SJCRH30 (cell line): ENCODE measurements at places on chromosomes 13 and 19. TPM values are rescaled to one million over a fixed set of nuclear protein-coding genes. Genes with fewer than 3 reads are reported as not detected.

The KCNN1 gene
- not detected in 2 replicates for total RNA-seq

The ZNF541 gene
- total RNA-seq: not detected in 2 replicates

- no peak for DNase-seq
Observed at GRCh38 chr13:98731925-98732324, 20.5 kb downstream of the SLC15A1 start.

DNA sequence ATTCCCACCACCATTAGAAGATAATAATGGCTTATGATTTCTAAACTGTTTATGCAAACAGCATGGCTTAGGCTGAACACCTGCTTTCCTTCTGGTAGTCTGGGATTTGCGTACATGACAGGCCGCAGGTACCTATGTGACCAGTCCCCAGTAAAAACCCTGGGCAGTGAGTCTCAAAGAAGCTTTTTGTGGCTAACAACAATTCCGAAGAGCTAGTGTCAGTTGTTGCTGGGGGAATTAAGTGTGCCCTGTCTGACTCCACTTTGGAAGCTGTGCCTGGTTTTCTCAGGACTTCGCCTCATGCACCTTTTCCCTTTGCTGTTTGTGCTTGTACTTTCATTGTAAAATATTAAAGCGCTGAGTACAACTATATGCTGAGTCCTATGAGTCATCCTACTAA lies 250.2 kb upstream of the MIR17HG start:
- no peak for DNase-seq

DNA sequence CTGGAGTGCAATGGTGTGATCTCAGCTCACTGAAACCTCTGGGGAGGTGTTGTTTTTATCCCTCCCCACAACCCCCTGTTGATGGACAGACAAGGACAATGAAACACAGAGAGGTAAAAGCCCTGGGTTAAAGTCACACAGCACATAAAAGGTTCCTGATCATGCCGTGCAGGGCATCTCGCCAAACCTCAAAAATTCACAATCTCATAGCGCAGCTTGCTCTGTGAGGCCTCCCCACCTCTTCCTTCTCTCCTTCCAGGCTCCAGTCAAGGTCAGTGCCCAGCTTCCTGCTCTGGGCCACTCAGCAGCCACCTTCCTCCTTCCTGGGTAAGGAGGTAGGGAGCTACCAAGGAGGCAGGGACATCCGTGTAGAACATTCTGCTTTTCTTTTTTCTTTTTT lies 2.3 kb downstream of the FUT2 start:
- DNase-seq: peak; percentile 50

- peak; percentile 25 for DNase-seq
Observed at GRCh38 chr13:23741879-23742510, 147.2 kb downstream of the MIPEP start.

DNA sequence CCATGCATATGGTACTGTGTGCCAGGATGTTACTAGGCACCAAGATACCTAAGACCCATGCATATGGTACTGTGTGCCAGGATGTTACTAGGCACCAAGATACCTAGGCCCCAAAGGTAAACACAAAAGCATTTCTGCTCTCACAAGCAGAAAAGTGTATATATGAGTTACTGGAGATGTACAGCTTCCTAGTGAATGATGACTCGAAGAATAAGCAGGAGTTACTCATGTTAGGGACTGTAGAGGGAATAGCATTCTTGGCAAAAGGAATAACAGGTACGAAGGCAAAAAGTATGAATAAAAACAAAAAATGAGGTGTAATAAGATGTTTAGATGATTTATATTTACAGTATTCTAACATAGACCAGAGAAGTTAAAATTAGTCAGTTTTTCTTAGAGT lies 383.7 kb downstream of the DIAPH3 start:
- DNase-seq: no peak

DNA sequence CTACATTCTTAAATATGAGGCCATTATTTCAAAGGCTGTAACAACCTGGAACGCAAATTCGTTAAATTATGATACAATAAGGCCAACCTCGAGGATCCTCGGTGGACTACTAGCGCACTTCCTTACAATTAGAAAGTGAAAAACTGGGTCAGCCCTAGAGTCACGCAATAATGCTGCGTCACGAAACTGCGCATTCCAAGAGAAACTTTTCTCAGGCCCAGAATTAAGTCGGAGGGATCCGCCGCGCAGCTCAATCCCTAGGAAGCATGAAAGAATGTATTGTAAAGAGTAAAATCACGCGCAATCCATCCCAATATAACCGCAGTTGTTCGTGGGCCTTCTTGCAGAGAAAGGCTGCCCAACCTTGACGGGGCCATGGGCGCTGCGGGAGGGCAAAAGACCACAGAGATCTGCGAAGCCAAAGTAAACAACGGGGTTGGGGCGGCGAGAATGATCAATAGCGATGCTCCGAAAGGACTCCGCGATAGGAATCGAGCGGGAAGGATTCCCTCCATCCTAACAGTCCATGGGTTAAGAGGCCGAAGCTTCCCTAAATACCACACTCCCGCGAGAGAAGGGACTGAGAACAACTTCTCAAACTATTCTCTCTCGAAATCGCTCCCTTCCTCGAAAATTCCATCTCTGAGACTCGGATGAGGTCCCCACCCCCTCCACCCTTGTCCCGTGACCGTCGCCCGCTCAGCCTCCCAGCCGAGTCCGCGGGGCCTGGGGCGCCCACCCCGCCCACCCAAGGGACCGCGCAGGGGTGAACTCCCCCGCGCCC lies 564 bp downstream of the SPART start:
- DNase-seq: peak; percentile 73

GRCh38 chr13:78521091-78521490 lies 82.3 kb downstream of the POU4F1 start:
- DNase-seq: no peak

DNA sequence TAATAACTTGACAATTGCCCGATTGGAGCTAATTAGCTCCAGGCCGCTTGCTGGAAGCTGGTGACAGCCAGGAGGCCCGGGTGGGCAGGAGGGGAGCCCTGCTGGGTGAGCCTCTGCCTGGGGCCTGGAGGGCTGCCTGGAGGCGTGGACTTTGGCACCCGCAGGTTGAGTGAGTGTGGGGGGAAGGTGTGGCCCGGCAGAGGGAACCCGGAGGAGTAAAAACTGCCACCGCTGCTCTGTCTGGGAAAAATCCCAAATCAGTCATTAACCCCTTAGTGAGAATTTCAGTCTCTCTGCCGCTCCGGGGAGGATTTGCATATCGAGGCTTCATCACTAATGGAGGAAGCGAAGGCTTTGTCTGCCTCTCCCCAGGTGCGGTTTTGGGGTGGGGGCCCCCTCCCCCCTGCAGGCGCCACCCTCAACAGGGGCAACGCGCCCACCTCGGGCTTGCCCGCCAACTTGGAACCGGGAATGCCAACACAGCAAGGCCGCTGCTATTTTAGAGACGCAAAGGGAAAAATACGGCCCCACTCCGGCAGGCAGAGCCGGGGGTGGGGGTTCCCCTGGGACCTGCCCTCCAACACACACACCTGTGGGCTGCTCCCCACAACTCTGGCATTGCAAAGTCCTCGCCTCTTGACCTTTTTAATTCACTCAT lies 6.2 kb downstream of the EFNA2 start:
- no peak for DNase-seq
